Activated CD4-positive, CD25-positive, alpha-beta regulatory T cell (primary cell): ENCODE measurements at places on chromosomes 13 and 19.

DNA sequence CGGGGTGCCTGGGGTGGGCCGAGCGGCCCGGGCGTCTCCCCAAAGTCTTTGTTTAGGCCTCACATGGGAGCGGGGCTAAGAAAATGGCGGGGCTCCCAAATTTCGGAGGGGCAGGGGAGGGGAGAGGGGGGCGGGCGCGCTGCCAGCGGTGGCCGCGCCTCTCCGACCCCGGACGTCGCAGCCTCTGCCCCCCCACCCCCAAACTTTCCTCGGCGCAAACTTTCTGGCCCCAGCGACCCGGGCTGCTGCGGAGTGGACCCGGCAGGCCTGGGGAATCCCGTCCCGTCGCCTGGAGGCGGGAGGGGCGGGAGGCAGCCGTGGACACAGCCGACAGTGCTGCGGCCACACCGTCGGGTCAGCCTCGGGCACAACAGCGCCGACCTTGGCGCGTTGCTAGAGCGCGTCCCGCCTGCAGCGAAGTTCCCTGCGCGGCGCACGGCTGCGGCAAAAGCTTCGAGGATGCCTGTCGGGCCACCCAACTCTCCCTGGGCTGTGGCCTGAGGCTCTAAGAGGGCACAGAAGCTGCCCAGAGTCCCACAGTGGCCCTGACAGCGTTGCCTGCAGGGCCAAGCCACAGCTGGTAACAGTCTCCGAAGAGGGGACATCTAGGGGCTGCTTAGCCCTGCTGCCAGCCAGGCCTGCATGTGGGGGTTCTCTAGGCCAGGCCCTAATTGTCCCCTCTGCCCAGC, 1.3 kb downstream of the NFIX start:
- no peak for DNase-seq

DNA sequence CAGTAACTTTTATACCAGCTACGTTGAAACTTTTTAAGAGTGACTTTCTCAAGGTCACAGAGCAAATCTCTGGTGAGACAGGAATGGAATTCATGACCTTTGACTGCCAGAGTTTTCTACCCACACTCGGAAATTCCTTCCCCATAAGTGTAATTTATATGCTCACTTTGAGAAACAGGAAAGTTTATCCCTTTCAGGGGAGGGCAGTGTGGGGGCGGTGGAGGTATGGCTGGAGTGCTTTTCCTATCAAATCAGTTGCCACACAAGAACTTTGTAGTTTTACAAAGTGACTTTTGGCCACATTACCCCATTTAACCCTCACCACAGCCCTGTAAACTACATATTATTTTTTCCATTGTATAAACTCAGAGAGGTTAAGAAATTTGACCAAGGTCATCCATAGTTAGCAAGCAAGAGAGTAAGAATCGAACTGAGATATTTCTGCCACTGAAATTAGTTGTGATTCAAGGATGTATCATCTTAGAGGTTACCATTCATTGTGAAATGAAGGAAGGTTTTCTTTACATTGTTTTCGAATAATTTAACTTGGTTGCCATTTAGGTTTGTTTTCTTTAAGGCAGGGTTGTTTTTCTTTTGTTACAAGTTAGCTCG, 5.9 kb downstream of the KLF12 start:
- DNase-seq: no peak

DNA sequence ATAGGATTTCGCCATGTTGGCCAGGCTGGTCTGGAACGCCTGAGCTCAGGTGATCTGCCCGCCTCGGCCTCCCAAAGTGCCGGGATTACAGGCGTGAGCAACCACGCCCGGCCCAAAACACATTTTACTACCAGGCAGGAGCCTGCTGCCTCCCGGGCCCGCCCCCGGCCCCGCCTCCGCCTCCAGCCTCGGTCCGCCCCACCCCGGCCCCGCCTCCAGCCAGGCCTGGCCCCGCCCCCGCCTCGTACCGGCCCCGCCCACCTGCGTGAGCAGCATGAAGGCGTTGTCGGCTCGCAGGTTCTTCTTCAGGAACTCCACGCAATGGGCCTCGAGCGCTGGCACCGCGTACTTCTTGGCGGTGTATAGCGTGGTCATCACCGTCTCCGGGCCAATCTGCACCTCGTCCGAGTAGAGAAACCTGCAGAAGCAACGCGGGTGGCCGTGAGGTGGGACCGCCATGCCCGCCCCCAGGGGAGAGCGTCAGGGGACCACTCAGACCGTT, 22.7 kb downstream of the BTBD2 start:
- no peak for DNase-seq

GRCh38 chr13:40920826-40921225, 98.3 kb downstream of the ELF1 start:
- DNase-seq: no peak

- peak; percentile 32 for DNase-seq
Observed at GRCh38 chr19:38877781-38878574, at the start of gene RINL. TSS of gene RINL (minus strand) at chr19:38878275. CDS start at chr19:38876742, 1,533 bp downstream.

DNA sequence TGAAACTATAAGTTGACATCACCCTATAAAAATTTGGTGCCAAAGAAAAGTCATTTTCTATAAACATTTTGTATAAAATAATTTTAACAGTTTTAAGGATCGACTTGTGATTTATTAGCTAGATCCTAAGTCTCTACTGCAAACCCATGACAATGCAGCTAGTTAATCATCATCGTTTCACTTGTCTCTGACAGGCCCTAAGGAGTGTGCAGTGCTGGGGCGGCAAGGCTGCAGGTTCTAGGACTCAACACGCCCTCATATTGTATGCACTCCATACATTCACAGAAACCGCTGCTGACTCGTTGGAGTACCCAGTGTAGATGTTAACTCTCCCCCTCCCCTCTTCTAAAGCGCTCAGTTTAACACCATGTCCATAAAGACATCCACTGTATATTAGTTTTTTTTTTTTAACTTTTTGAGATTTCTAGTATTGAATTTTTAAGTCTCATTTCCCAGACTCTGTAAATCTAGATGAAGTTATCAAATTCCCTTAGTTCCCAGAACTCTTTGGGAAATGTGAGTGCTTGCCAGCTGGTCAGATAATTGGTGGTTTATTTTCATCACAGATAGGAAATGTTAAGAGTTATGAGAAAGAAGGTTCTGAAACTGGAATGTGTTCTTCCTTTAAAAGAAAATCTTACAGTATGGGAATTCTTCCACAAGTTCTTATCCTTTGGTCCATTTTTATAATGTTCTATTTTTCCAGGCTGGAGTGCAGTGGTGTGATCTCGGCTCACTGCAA, 162.8 kb upstream of the RNF113B start:
- DNase-seq: no peak

GRCh38 chr19:5303208-5303607, 37.4 kb downstream of the PTPRS start:
- DNase-seq: no peak

DNA sequence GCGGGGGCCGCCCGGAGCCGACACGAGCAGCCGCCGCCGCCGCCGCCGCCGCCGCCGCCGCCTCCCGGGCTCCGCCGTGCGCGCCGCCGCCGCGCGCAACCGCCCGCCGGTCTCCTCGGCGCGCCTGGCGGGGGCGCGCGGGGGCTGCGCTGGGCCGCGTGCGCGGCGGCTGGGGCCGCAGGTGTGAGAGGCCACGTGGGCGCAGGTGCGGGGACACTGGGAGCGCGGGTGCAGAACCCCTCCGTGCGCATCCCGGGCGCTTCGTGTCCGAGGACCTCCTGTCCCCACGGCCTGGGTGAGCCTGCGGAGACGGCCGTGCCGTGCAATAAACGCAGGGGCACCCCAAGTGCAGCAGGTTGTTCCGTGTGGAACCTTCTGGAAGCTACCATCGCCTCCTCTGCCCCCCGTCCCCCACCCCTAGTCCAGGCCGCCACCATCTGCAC, at the start of gene LINGO3:
TSS of gene LINGO3 (minus strand) at position 41 of the 443 bp plus-strand sequence. CDS start 16,378 bp downstream, outside the sequence.
- no peak for DNase-seq

GRCh38 chr13:95870421-95870820, 182.8 kb downstream of the UGGT2 start:
- no peak for DNase-seq

DNA sequence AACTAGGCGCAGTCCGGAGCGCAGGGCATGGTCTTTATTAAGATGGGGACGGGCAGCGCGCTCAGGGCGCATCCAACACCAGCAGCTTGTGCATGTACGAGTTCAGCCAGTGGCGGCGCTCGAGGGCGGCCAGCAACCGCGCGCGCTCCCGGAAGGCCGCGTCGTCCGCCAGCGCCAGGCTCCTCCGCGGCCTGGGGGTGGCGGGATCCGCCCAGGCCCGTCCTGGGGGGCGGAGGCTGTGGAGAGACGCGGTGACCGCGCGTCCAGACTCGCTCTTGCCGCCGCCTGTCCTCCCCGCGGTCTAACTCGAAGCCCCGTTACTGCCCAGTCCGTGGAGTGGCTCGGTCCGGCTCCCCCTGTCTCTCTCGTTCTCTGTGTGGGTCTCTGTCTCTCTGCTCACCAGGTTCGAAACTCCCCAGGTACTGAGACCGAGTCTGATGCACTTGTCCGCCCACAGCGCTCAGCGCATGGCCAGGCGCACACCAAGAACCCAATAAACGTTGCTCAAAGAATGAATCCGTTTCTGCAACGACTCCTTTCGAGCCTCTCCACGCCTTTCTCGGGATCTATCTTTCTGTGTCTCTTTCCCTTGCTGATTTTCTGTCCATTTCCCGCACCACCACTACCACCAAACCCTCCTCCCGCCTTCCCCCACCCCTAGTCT, 702 bp downstream of the PTH2 start:
- no peak for DNase-seq

DNA sequence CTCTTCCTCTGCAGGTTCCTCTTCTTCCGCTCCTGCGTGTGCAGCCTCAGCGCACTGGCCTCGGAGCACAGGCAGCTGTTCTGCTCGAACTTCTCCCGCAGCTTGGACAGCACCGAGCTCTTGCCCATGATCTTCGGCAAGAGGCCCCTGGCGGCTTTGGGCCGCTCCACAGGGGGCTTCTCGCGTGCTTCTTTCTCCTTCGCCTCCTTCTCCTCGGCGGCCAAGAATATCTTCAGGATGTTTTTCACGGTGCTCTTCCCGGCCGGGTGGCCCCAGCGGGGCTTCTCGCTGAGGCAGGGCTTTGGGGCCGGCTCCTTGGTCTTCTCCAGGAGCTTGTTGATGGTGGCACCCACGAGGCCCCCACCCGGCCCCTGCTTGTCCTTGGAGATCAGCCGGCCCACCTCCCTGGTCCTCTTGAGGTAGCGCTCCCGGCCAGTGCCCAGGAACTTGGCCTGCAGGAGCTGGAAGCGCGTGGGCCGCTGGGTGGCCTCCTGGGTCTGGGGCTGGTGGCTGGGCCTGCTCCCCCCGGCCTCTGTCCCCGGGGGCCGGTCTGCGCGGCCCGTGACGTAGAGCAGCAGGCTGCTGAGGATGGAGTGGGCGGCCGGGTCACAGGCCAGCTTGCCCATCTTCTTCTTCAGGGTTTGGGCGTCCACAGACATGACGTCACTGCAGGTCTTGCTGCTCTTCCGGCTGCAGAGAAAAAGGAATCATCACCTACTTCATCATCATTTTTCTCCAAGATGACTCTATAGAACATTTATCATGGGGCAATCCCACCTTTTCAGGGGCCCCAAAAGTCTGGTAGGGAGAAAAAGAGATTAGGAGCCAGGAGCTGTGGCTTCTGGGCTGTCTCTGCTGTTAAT, 43.8 kb upstream of the GRTP1 start:
- DNase-seq: no peak

- DNase-seq: no peak
Observed at GRCh38 chr19:16608290-16608739, 19.7 kb downstream of the MED26 start.

DNA sequence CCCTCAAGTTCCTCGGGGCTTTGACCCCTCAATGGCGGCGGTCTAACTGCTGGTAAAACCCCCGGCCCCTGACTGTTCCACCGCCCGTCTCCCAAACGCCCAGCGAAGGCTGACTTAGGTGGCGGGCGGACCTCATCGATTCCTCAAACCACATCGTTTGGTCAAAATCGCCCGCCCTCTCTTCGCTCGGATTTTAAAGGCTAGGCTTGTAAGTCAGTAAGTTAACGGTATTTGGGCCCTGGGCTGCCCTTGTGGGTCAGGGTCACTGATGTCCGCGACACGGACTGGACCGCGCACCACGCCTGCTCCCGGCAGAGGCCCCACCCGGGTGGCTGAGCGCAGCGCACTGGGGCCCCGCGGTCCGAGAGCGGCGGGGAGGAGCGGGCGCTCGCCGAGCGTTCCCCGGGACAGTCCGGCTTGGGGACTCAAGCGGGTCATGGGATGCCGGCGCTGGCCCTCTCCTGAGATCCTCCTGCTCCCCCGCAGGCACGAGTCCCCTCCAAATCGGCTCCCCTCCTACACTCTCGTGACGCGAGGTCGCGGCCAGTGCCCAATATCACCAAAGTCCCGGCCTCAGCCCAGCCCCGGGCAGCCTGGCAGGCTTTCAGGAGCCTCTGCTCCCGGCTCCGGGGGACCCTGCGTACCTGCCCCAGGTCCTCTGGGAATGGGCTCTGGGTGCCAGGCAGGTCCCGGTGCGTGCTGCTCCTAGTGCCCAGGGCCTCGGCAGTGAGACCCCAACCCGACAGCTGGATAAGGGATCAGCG, 1.0 kb downstream of the FLT1 start:
- DNase-seq: no peak

- DNase-seq: no peak
Observed at GRCh38 chr13:102729560-102730270, 34.9 kb upstream of the METTL21C start.

DNA sequence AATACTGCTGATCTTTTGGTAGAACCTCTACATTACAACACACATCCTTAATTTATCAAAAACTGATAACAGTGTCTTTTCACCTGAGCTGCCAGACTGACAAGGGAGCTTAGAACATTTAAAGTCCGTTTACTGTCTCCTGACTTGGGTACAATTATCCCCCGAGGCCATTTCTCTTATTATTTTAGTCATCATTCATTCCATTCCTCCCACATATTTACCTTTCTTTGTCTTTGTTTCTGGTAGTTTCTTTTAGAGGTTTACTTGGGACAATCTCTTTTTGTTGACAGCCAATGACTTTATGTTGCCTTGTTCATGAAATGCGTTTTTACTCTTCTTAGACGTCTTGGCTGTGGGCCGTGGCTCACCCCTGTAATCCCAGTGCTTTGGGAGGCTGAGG, 186.9 kb downstream of the PCCA start:
- no peak for DNase-seq

- no peak for DNase-seq
Observed at GRCh38 chr13:31947105-31947504, 84.5 kb upstream of the FRY start.

DNA sequence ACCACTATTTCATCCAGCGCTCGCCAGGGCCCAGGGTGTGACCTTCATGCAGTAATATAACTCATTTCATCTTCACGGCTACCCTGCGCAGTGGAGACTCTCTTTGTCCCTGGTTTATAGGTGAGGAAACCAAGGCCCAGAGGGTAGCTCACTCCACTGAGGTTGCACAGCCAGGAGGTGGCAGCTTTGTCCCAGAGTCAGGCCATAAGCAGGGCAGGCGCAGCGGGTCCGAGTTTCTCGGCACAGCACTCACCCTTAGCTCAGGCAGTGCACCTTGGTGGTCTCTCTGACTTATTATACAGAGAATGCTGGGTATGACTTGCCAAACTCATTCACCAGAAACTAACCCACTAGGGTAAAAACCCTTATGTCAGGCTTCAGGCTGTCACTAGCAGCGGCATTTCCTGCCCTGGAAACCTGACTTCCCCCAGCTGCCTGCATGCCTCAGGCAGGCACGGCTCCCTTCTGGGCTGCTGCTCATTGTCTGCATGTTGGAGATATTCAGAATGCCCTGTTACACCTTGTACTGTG, 24.5 kb downstream of the PPP5C start:
- no peak for DNase-seq

GRCh38 chr19:47247308-47247990, 8.9 kb upstream of the CCDC9 start:
- DNase-seq: peak; percentile 80

- no peak for DNase-seq
Observed at GRCh38 chr13:23427342-23427843, 6.1 kb downstream of the SACS start.
